Tibial artery (tissue), 4 donors: ENCODE measurements at places on chromosomes 2 and 18.
A peak's percentile ranks its signal among the peaks of the same experiment; 100 is the strongest.

GRCh38 chr2:71711133-71711855 is 257.9 kb downstream of the DYSF start:
- no peaks in the 10 kb centered on the region for H3K27me3 ChIP-seq
- no peaks in the 10 kb centered on the region for H3K36me3 ChIP-seq
- peak; percentile 58 for DNase-seq

DNA sequence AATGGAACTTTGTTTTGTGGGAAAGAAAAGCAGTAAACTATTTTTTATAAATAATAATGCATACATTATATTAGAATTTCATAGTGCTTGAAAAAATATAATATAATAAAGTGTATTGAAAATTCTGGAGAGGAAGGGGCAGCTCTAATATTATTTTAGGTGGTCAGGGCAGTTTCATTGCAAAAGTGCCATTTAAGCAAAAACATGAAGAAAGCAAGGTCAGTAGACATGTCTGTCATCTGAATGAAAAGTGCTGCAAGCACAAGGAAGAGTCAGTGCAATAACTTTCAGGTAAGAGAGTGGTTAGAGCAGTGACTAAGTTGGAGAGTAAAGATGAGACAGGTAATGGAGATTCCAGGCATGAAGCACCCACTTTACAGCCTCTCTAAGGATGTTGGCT is 435.6 kb upstream of the REG3G start:
- H3K27ac ChIP-seq, result no peak overlapping the region
- no peak overlapping the region for H3K4me3 ChIP-seq
- no peaks in the 10 kb centered on the region for H3K36me3 ChIP-seq
- no peak for DNase-seq

DNA sequence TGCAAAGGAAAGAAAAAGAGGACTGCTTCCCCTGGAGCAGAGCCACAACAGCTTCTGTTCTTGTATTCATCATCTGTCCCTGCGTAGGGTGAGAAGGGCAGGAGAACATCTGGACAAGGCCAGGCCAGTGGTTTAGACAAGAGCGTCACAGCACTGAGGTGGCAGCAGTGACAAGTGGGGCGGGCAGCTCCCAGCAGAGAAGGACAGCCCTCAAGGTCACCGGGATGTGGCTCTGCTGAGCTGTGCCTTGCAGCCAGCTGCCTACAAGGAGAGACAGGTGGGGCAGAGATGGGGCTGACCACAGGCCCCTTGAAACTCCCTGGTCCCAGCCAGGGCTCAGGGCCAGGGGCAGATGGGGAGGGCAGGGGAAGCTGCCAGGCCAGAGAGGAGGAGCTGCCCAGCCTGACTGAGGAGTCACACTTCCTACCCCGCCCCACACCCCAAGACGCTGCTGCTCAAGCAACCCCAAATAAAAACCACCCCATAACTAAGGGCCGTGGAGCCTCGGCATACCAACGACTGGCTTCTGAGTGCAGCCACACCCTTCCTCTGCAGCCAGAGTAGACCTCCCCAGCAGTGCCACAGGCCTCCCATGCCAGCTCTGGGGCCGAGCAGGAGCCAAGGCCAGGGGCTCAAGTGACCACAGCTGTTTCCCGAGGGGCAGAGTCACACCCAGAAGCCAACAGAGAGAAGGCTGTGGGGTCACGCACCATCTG is 5.4 kb downstream of the RAB11FIP5 start:
- no peak overlapping the region for H3K4me3 ChIP-seq
- no peaks in the 10 kb centered on the region for H3K27me3 ChIP-seq
- H3K27ac ChIP-seq, result no peak overlapping the region
- H3K36me3 ChIP-seq, result no peaks in the 10 kb centered on the region
- H3K4me1 ChIP-seq, result no peaks in the 10 kb centered on the region

- H3K4me1 ChIP-seq, result no peaks in the 10 kb centered on the region
- no peak overlapping the region for H3K4me3 ChIP-seq
- H3K27ac ChIP-seq, result no peak overlapping the region
Measured at GRCh38 chr2:161824226-161824625, 200.0 kb downstream of the SLC4A10 start.
